Sciatic nerve (tissue), 2 donors: ENCODE measurements at places on chromosomes 5 and 9.

- no peak for DNase-seq
These were observed 75.3 kb downstream of the LHFPL2 start for GRCh38 chr5:78573318-78573717.

GRCh38 chr5:156481741-156482140, 154.8 kb downstream of the SGCD start:
- DNase-seq, result no peak

- DNase-seq, result peak; percentile 69
These were observed 182.2 kb upstream of the ANKRD55 start for GRCh38 chr5:56415356-56415765.

DNA sequence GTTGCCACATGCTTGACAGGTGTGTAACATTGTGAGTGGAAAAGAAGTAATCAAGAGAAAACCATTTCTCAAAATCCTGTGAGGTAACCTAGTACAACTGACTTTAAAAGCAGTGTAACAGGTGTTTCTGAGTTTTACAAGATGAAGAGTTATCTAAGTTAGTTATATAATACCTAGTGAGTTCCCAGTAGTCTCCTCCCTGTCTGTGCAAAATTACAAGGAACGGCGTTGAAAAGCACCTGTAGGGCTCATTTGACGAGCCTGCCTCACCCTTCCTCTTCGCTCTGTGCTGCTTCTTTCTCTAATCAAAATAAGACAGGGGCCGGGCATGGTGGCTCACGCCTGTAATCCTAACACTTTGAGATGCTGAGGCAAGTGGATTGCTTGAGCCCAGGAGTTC, 132.9 kb upstream of the SLC30A5 start:
- no peak for DNase-seq

- peak; percentile 65 for DNase-seq
These were observed 40.3 kb upstream of the CDKN2AIPNL start for GRCh38 chr5:134451936-134452505.
